Endothelial cell (in vitro differentiated cells): ENCODE measurements at places on chromosomes 13 and 19.

DNA sequence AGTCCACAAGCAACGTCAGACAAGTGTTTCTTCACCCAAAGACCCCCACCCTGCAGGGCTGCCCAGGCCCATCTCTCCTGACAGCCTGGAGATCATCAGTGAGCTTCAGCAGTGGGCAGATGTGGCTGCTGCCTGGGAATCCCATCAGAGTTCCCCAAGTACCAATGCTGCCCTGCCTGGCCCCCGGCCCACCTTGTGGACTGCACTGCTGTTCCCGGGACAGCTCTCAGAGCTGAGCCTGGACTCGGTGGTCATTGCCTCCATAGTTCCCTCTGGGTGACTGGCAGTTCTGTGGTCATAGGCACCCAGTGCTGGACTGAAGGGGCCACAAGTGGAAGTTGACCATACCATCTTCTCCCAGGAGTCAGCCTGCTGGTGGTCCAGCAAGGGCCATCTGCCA is 24.5 kb upstream of the ZNF492 start:
- H3K4me3 ChIP-seq: no peak overlapping the region
- H3K27ac ChIP-seq: no peak overlapping the region
- DNase-seq: no peak
- no peaks in the 10 kb centered on the region for H3K4me1 ChIP-seq

DNA sequence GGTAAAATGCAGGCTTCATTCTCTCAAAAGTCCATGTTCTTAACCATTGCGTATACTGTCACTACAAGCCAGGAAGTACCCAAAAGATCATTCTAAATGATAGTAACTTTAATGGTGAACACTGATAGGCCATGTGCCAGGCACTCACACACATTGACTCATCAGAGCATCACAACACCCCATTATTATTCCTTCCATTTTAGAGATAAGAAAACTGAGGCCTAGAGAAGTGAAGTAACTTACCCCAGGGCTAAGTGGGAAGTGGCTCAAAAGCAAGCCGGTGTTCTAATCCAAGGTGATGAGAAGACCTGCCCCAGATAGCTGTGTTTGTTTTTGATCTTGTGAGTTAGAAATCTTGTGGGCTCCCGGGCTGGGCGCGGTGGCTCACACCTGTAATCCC is 1.4 kb upstream of the PHLDB3 start:
- peaks cover 24% of the 10 kb centered on the region for H3K36me3 ChIP-seq
- peaks cover 13% of the 10 kb centered on the region for H3K27me3 ChIP-seq
- H3K4me1 ChIP-seq: peaks cover 16% of the 10 kb centered on the region

DNA sequence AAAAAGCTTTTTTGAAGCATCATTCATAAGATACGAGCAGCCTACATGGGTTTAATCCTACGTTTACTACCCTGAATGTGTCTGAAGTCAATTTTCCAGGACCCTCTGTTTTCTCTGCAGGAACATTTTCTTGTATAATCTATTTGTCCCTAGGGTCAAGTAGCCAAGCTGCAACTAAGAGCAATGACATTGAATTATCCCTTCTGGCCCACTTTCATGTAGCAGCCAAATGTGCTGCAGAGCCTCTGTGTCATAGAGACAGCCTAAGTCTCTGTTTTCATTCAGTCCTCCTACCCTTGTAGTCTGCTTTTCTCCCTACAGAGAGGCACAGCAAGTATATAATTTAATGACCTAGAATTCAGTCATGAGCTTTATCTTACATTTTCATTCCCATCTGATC is 82.1 kb downstream of the ZAR1L start:
- no peak overlapping the region for H3K4me3 ChIP-seq
- peaks cover 2% of the 10 kb centered on the region for H3K27me3 ChIP-seq
- H3K36me3 ChIP-seq: no peaks in the 10 kb centered on the region
- no peaks in the 10 kb centered on the region for H3K4me1 ChIP-seq
- DNase-seq: no peak
- no peak overlapping the region for H3K27ac ChIP-seq

GRCh38 chr13:98731925-98732324 is 20.5 kb downstream of the SLC15A1 start:
- no peaks in the 10 kb centered on the region for H3K36me3 ChIP-seq
- DNase-seq: no peak
- H3K27ac ChIP-seq: no peak overlapping the region
- H3K27me3 ChIP-seq: peaks cover 3% of the 10 kb centered on the region
- H3K4me3 ChIP-seq: no peak overlapping the region
- no peaks in the 10 kb centered on the region for H3K4me1 ChIP-seq

DNA sequence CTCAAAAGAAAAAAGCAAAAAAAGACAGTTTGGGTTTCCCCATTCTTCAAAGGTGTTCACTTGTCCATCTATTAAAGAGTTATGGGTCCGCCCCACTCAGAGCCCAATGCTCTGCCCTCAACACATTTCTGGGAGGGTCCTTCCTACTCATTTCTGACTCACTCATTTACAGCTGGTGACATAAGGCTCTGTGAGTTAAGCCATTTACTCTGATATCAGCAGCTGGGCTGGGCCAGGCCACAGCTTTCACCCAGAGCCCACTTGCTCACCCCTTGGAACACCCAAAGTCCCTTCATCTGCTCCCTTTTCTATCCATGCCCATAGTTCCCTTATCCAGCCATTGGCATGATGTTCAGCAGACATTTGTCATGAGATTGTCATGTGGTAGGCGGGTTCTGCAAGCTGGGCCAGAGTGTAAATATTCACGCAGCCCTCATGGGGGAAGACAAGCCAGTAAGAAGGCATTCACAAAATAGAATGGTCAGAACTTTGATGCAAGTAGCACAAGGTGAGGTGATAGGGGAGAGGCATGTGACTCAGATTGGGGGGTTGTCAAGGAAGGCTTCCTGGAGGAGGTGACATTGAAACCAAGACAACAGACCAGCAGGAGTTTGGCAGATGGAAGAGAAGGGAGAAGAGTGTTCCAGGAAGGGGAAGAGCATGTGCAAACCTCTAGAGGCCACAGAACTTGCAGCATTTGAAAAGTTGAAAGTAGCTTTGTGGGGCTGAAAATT is 5.9 kb downstream of the MAST1 start:
- H3K36me3 ChIP-seq: peaks cover 5% of the 10 kb centered on the region
- peaks cover 12% of the 10 kb centered on the region for H3K4me1 ChIP-seq
- no peak overlapping the region for H3K27ac ChIP-seq
- H3K4me3 ChIP-seq: no peak overlapping the region

GRCh38 chr13:70188567-70188966 is 80.3 kb upstream of the KLHL1 start:
- H3K27me3 ChIP-seq: peaks cover 1% of the 10 kb centered on the region
- H3K4me3 ChIP-seq: no peak overlapping the region
- no peaks in the 10 kb centered on the region for H3K36me3 ChIP-seq
- no peak for DNase-seq
- H3K27ac ChIP-seq: no peak overlapping the region

DNA sequence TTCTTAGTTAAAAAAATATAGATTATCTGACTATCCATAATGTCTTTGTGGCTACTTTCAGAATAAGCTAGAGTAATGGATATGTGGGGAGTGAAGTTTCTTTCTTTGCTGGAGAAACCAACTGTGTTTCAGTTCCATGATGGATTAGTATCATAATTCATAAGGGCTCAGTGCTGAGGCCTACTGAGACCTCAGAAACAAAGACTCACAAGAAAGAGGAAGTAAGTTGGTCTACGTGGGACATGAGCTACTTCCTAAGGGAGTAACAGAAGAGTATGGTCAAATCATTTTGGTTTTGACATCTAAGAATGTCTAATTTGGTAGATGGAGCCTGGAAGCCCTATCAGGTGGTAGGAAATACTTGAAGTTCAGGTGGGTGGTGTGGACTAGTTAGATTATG is 99.0 kb upstream of the HTR2A start:
- H3K27me3 ChIP-seq: no peaks in the 10 kb centered on the region
- no peak overlapping the region for H3K27ac ChIP-seq
- DNase-seq: no peak
- no peaks in the 10 kb centered on the region for H3K4me1 ChIP-seq
- H3K4me3 ChIP-seq: no peak overlapping the region
- H3K36me3 ChIP-seq: no peaks in the 10 kb centered on the region

GRCh38 chr13:111488486-111489132 is 168.2 kb downstream of the TEX29 start:
- H3K36me3 ChIP-seq: peaks cover 3% of the 10 kb centered on the region
- no peak overlapping the region for H3K27ac ChIP-seq
- no peak for DNase-seq
- peaks cover 3% of the 10 kb centered on the region for H3K4me1 ChIP-seq

DNA sequence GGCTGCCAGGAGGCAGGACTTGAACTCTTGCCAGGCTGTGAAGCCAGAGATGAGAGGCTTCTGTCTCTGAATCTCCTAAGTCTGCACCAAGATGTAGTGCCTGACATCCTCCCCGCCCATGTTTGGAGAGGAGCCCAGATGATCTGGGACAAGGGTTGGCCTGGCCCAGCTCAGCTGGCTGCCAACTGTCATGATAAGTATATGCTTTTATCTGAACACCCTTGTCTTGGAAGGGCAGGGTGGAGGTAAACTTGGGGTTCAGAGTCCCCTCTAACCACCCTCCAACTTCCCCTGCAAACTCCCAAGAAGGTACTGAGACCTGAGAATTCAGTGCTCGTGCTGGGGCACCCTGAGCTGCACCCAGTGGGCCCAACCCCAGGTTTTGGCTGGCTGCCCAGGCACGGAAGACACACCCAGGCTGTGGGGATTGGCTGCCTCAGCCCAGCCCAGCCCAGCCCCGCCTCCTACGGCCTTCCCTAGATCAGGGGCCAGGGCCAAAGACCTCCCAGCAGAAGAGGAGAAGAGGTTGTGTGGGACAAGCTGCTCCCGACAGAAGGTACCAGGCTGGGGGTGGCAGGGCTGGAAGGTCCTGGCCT is at the start of gene CYP4F12:
CYP4F12 (plus strand) TSS at position 508 of the 596 bp plus-strand sequence. CDS start 443 bp downstream, outside the sequence.
- peaks cover 13% of the 10 kb centered on the region for H3K27me3 ChIP-seq
- H3K27ac ChIP-seq: no peak within 1 kb of the TSS
- no peaks in the 10 kb centered on the region for H3K4me1 ChIP-seq
- no peak for DNase-seq

DNA sequence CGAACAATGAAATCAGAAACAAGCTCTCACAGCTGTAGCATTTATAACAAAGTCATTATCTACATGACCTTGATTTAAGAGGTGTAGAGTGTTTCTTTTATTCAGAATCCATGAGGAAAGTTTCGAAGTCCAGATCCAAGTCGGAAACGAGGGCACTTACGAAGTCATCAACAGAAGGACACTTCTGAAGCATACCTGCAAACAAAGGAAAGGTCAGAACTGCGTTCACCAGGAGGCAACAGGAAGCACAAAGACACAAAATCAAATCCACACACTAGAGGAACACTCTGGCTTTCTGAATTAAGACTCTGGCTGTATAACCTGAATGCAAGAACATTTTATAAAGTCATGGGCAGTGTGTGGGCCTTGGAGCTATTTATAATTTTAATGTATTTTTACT is 158.9 kb downstream of the MIPEP start:
- no peaks in the 10 kb centered on the region for H3K27me3 ChIP-seq
- no peak overlapping the region for H3K4me3 ChIP-seq
- H3K27ac ChIP-seq: no peak overlapping the region

DNA sequence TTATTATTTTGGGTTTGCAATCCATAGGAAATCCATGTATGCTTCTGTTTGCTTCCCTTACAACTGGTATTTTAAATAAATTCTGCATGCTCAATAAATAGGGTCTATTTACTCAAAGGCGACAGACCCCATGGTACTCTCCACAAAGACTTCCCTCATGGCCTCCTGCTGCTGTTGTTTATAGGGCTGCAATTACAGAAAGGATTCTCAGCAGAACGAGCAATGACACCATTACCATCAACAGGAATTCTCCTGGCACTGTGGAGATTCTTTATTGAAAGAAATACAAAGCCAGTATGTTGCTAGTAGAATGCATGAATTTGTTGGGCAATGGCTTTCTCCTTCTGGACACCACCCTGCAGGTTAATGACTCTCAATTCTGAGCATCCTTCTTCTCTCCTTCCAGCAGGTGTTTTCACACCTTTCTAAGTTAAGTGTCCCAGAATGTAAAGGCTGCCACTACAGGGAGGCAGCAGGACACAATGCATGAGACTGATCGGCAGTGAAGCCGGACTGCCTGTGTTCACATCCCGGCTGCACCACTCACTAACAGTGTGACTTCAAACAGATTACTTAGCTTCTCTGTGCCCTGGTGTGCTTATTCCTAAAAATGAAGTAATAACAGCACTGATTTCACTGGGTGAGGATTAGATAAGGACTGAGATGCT is 360.2 kb downstream of the DNAJC15 start:
- no peaks in the 10 kb centered on the region for H3K36me3 ChIP-seq
- no peak for DNase-seq
- no peak overlapping the region for H3K27ac ChIP-seq
- no peak overlapping the region for H3K4me3 ChIP-seq
- H3K27me3 ChIP-seq: no peaks in the 10 kb centered on the region
- no peaks in the 10 kb centered on the region for H3K4me1 ChIP-seq

DNA sequence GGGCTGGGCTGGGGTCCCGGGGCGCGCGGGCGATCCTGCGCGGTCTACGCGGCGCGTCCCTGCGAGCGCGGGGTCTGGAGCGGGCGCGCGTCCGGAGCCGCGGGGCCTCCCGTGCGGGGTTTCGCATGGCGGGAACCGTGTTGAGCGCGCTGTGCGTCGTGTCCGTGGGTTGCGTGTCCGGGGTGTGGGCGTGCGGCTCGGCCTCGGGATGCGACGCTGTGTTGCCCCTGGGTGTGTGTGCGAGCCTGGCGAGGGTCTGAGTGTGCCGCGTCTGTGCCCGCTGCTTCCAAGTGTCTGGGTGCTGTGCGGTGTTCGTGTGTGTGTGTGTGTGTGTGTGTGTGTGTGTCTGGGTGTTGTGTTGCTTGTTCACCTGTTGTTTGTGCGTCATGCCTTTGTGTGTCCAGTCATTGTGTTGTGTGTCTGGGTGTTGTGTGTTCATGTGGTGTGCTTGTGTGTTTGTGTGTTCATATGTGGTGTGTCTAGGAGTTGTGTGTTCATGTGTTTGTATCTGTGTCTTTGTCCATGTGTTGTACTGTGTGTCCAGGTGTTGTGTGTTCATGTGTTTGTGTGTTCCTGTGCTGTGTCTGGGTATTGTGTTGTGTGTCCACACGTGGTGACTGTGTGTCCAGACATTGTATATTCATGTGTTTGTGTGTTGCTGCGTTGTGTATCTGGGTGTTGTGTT is 552 bp downstream of the PLK5 start:
- H3K27ac ChIP-seq: peak overlapping the region; percentile 33
- H3K27me3 ChIP-seq: peaks cover 19% of the 10 kb centered on the region
- peaks cover 7% of the 10 kb centered on the region for H3K36me3 ChIP-seq
- H3K4me3 ChIP-seq: peak overlapping the region; percentile 80

DNA sequence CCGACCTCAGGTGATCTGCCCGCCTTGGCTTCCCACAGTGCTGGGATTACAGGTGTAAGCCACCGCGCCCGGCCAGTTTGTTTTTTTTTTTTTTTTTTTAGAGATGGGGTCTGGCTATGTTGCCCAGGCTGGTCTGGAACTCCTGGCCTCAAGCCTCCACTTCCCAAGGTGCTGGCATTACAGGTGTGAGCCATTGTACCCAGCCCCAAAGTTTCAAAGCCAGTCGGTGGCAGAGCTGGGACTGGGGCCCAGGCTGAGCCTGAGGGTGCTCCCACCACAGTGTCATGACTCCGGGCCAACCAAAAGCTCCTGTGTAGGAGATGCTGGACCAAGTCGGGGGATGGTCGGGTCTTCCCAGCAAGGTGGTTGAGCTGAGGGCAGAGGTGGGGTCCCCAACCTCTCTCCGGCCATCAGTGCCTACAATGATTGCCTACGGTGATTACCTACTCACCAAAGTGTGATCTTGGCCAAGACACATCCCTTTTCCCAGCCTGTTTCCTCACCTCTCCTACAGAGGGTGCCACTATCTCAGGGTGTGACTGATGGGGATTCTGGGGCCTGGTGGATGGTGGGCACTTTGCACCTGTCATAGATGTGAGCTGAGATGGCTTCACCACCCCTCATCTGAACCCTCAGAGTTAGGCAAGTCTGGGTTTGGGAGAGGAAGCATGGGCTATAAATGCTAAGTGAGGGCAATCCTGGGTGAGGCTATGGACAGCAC is 5.9 kb upstream of the SAMD1 start:
- peak overlapping the region; percentile 22 for H3K4me3 ChIP-seq
- peaks cover 16% of the 10 kb centered on the region for H3K36me3 ChIP-seq
- no peak for DNase-seq
- peaks cover under 1% of the 10 kb centered on the region for H3K4me1 ChIP-seq
- H3K27me3 ChIP-seq: peaks cover 13% of the 10 kb centered on the region
- H3K27ac ChIP-seq: no peak overlapping the region
